ENCODE measurements at places on chromosomes 1 and 21.

DNA sequence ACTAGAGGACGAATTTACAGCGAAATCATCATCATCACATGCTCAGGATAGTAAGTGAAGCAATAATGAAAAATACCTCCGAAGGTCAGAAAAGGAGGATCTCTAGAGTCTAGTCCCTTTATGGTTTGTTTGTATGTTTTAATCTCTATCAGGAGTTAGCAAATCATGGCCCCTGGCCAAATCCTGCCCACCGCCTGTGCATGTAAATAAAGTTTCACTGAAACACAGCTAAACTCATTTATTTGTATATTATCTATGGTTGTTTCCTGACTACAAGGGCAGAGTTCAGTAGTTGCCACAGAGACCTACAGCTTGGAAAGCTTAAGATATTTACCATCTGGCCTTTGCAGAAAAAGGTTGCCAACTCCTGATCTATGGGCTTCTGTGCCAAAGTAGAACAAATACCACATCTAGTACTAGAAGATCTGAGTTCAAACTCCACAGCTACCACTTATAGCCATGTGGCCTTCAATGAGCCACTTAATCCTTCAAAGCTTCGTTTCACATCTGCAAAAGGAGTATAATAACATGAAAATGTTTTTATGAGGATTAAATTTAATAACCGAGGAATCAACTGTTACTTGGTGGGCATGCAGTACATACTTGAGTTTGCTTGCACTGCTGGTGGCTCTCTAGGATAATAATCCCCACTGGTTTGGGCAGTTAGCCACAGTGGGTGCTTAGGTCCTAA is 94.0 kb upstream of the KIF26B start:
- no peak for DNase-seq

DNA sequence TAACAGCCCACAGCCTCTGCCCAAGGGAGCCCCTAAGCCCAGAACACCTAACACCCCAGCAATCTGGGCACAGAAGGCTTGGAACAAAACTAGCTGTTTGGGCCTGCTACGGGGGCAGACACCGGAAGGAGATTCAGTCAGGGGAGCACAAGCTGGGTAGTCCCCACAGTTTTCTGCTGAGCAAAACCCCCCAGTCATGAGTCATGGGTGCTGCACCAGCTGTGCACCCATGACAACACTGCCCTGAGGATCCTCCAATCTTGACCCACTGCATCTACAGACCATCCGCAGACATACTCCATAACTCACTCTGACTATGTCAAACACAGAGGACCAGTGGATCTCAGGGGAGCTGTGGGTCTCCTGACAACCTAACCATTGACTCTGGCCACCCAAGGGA is 105.1 kb downstream of the LRIG2 start:
- no peak for DNase-seq

GRCh38 chr1:12480041-12480440 is 138.0 kb downstream of the DHRS3 start:
- no peak for DNase-seq

GRCh38 chr21:23811805-23812204 is 1795.5 kb downstream of the MRPL39 start:
- DNase-seq, result no peak

- no peak for DNase-seq
These were observed 69.8 kb downstream of the LRIG2 start for GRCh38 chr1:113142791-113143190.

GRCh38 chr1:241822846-241823245 is 25.2 kb upstream of the EXO1 start:
- DNase-seq, result no peak

Data from stimulated activated CD8-positive, alpha-beta memory T cell treated with anti-CD3 and anti-CD28 coated beads, Interleukin-4, amount 100 ng/mL, for 1 hour (primary cell).